ENCODE measurements at places on chromosomes 12 and 14.

- DNase-seq = no peak
Observed at GRCh38 chr14:30569903-30570226, 10.9 kb downstream of the G2E3 start.

DNA sequence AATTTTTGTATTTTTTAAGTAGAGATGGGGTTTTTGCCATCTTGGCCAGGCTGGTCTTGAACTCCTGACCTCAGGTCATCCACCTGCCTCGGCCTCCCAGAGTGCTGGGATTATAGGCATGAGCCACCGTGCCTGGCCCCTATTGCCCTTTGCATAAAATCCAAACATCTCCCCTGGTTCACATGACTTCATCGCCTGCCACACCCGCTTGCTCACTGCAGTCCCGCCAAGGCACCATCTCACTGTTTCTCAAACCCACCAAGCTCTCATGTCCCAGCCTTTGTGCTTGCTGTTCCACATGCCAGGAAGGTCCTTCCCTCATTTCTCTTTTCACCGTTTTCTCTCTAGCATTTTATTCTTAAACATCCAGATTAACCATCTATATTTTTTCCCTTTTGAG, 9.7 kb downstream of the RHOF start:
- no peak for DNase-seq

DNA sequence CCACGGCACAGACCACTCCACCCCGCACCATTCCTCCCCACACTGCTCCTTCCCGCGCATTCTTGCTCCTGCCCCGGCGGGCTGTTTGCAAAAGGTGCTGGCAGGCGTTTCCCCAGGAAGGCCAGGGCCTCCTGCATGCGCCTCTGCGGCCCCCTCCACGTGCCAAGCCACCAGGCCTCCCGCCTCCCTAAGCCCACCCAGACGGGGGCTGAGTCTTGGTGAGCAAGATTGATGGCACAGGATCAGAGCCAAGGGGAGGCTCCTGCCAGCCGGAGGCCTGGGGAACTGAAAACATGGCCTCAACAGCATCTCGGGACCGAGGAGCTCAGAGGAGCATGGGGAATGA, 328.3 kb upstream of the DIO3 start:
- DNase-seq = no peak

- DNase-seq = no peak
Observed at GRCh38 chr12:14665354-14666348, 30.7 kb downstream of the GUCY2C start.

- DNase-seq = no peak
Observed at GRCh38 chr12:115176741-115177400, 492.9 kb upstream of the TBX3 start.

DNA sequence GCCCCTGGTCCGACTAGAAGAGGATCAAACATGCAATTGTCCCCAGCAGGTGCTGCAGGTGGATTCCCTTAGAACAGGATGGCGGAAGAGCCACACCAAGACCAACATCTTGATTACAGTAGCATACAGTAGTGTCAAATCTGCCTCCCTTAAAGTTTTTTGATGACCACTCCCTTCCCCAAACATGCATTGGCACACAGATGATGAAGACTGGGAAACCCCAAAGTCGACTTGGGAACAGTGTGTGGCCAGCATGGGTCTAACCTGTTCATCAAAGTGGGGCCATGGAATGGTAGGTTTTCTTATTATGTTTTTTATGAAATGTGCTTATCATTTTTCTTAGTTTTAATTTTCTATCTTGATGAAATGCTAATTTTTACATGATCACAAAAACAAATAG, 8.8 kb downstream of the PLXNC1 start:
- no peak for DNase-seq

- no peak for DNase-seq
Observed at GRCh38 chr12:124172636-124173035, 122.3 kb upstream of the RFLNA start.

DNA sequence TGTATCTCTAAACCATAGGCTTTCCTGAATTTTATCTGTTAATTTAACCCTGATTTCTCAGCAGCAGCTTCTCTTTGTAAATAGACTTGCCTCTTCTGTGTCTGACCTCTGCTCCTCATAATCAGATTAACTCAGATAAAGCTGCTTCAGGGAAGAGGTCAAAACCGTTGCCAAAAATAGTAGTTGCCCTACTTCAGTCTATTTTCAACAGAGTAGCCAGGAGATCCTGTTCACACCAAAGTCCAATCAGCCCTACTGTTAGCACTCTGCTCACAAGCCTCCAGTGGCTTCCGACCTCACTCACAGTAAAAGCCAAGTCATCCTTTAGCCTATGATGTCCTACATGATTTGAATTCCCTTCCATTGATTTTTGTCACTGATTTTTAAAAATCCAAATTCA, 258.4 kb downstream of the PPFIA2 start:
- DNase-seq = no peak

DNA sequence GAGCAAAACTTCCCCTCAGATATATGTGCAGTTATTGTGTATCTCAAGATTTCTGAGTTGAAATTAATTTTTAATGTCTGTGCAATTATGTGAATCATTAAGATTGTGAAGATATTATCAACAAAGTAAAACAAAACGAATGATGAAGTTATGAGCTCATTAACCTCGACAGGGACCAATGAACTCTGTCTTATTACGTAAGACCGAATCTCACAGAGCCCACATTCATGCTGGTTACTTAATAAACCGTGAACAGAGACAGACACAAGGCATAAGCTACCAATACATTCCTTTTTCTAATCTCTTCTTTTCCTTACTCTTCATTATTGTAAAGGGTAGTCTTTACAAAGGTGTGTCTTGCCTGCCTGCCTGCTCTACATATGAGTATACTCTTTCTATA, 568.7 kb downstream of the RPS29 start:
- no peak for DNase-seq

- no peak for DNase-seq
Observed at GRCh38 chr12:113190761-113191160, 5.2 kb downstream of the RITA1 start.

- no peak for DNase-seq
Observed at GRCh38 chr12:96255077-96255476, 60.9 kb downstream of the ELK3 start.

DNA sequence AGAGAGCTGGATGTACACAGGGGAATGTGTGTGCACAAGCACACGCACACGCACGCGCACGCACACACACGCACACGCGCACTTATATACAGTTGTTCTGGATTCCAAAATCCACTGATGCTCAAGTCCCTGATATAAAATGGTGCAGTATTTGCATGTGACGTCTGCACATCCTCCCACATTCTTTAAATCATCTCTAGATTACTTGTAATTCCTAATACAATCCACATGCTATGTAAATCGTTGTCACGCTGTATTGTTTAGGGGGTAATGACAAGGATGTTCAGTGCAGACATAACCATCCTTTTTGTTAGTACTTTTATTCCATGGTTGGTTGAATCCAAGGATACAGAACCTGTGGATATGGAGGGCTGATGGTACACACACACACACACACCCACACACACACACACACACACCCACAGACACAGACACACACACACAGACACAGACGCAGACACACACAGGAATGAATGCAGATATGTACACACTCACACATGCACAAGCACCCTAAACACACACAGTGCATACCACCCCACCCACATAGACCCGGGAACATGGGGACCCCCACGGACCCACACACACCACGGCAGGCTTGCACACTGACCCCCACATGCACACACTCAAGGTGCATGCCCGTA, 188.5 kb upstream of the PRMT8 start:
- DNase-seq = no peak

DNA sequence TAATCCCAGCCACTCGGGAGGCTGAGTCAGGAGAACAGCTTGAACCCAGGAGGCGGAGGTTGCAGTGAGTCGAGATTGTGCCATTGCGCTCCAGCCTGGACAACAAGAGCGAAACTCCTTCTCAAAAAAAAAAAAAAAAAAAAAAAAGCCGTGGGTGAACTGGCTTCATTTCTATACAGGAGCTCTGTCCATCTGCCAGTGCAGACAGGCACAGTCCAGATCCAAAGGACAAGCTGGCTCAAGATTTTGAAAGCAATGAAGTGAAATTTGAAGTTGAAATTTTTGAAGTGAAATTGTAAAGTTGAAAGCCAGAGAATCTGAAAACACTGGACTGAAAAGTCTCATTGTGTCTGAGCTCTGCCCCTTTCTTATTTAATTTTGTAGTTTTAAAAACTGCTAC, 134.7 kb downstream of the CALM1 start:
- DNase-seq = no peak

DNA sequence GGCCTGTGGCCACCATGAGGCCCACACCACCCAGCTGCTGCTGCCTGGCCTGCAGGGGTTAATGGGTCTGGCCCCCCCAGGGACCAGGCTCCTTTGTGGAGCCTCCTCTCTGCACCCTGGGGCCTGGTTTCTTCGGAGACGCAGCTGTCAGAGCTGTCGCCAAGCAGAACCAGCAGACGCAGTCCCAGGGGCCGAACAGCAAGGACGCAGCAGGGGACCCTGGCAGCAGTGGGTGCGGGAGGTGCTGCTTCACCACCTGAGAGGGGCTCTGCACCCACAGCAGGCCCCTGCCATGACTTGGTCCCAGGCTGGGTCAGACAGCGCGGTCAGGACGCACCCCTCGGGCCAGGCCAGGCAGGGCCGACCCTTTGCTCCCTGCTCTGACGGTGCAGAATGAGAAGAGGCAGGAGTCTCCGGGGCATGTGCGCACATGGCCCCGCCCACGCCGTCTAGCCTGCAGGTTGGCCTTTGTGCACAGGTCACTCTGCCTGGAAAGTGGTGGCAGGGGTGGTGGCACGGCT, 30.5 kb downstream of the JAG2 start:
- DNase-seq = no peak

DNA sequence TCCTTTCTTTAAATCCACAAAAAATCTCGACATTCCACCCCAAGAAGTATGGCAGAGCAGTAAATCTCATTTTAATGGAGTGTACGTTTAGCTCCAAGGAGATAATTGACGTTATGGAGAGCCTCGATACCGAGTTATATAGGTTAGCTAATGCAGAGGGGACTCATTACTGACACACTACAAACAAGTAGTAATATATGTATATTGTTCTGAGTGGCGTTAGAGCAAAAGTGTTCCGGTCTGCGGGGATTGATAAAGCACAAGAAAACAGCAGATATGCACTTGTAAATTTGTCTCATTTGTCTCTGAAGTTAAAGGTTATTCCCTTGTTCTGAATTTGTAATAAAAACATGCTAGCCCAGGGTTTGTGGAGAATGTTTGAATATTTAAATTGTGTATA, 84.1 kb downstream of the BCL11B start:
- DNase-seq = no peak

DNA sequence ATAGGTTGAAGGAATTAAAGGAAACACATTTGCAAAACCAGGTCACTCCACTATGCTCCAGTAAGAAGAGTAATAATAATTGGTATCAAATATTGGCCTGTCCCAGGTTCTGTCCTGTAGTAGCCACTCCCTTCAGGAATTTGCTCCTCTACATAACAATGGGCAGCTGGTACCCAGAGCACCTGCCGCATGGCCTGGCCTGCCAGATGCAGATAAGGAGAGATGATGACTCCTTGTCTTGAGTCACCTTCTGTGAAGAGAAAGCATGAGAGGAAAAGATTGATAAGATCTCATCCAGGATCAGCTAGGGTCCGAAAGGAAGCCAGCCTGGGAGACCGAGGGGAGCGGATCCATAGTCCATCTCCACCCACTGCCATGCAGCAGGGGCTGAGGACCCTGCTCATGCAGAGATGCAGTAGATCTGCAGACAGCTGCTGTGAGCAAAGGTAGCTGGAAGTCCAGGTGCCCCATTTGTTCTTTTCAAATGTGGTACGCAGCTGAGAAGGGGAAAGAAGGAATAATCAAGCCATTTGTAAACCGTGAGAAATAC, 24.3 kb downstream of the VCPKMT start:
- DNase-seq = no peak

DNA sequence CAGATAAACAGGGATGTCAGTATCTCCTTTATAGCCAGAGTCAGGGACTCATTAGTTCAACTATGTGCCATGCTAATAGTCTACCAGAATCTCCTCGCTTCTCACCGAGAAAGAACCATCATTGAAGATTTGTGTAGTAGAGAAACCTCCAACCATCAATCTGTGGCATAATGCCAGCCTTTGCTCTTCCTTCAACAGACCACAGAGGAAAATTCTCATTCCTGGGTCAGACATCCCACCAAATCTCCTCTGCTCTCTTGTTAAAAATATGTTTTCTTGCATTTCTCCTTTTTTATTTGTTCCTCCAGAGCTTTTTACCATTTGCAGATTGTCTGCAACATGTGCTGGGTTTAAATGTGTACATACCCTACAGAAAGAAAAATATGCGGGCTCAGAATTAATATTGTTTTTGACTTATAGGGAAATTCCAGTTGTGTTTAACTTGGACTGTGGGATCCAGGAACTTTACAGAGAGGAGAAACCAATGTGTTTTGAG, 64.9 kb downstream of the LLPH start:
- no peak for DNase-seq

DNA sequence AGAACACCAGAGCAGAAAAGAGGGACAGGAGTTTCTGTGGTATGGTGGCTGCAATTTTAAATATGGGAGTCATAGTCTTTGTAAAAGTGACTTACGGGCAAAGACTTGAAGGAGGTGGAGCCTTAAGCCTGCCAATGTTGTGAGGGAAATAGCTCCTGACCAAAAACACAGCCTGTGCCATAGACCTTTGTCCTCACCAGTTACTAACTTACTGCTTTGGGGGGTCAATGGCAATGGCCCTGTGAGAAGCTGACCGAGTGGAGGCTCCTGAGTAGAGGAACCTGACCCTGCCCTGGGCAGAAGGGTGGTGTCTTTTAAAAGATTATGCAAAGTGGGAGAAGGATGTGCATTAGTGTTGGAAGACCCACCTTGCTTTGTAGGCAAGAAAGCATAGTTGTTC, 3.8 kb downstream of the MTHFD1 start:
- DNase-seq = no peak

DNA sequence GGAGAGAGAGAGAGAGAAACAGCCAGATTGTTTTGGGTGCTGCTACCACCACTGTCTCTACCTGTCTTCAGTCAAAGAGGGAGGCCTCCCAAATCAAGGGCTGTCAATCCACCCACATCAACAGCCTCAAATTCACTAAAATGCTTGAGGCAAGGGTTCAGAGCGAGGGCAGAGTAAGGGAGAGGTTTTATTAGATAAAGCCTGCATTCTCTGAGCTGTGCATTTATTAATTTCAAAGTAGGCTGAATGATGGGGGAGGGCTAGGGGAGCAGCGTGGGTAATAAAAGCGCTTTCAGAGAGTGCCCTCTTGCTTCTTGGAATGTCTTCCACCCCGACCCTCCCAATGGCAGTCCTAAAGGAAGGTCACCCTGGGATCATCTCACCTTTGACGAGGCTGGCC, 636.5 kb upstream of the TBX3 start:
- DNase-seq = no peak

- no peak for DNase-seq
Observed at GRCh38 chr12:42705863-42706262, 116.3 kb upstream of the PRICKLE1 start.

GRCh38 chr14:32121948-32122347, 44.8 kb downstream of the ARHGAP5 start:
- DNase-seq = no peak

GRCh38 chr12:6212086-6212485, 11.9 kb downstream of the CD9 start:
- DNase-seq = no peak
